ENCODE measurements at places on chromosomes 7 and 10.

- DNase-seq, result peak; percentile 12
Observed at GRCh38 chr10:90751107-90751997, 106.5 kb downstream of the HTR7 start.

DNA sequence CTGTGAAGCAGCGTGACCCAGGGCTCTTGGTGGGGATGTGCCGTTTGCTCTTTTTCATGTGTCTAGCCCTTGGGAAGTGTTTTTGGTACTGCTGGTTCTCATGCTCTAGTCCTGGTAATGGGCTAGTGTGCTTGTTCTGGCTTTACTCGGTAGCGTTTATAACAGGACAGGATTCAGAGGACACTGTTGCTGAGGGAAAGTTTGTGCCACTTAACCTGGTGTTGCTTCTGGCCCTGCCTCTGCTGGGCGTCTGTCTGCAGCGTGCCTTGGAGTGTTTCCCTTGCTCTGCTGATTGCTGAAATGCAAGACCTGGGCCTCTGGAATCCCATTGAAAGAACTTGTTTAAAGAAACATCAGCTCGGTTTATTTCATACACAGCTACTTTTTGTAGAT lies 35.0 kb downstream of the INPP5A start:
- DNase-seq, result no peak

GRCh38 chr7:99740573-99741440 lies 5.8 kb upstream of the CYP3A7 start:
- no peak for DNase-seq

DNA sequence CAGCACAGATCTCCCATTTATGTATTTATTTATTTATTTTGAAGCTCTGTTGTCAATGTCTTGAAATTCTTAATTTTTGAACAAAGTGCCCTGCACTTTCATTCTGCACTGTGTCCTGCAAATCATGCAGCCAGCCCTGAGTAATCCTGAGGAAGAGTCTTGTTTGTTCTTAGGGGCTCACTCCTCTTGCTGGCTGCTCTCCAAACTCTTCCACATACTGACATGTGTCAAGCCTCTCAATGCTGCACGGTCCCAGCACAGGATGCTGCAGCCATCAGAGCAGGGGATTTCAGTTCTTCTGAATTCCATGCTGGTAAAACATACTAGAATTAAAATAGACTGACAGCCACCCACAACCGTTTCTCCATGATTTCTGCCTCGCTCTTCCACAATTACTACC lies 207.2 kb downstream of the PARD3 start:
- no peak for DNase-seq

GRCh38 chr10:340646-341045 lies 205.4 kb downstream of the ZMYND11 start:
- DNase-seq, result no peak

- no peak for DNase-seq
Observed at GRCh38 chr7:146542101-146542500, 425.5 kb downstream of the CNTNAP2 start.

GRCh38 chr10:31921031-31921430 lies 7.6 kb downstream of the ARHGAP12 start:
- no peak for DNase-seq

DNA sequence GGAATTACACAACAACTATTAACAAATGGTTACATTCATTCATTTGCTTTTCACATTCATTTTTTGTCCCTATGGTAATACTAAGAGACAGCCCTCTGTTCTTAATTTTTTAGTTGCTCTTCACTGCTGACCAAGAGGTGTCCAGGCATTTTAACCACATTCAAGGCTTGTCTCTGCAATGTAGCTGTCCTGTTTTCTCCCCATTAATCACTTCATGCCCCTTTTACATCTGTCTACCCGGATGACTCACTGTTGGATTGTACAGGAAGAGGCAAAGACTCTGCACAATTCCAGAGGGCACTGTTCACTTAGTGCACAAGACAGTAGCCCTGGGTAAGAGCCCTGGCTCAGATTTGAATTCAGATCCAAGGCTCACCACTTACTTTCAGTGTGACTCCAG lies 168.5 kb downstream of the NOC3L start:
- no peak for DNase-seq

GRCh38 chr10:3654980-3655379 lies 130.0 kb downstream of the KLF6 start:
- no peak for DNase-seq

- DNase-seq, result no peak
Observed at GRCh38 chr7:90788052-90788451, 191.9 kb downstream of the CDK14 start.

- DNase-seq, result no peak
Observed at GRCh38 chr10:3417096-3417495, 244.5 kb upstream of the PITRM1 start.

GRCh38 chr10:51075873-51076229 lies 1.6 kb downstream of the PRKG1 start:
- no peak for DNase-seq

GRCh38 chr7:128841921-128842673 lies 11.9 kb downstream of the FLNC start:
- peak; percentile 25 for DNase-seq

GRCh38 chr10:126017961-126018560 lies 121.7 kb downstream of the FANK1 start:
- no peak for DNase-seq
